Stimulated activated CD4-positive, alpha-beta T cell treated with anti-CD3 and anti-CD28 coated beads, Interleukin-4, amount 100 ng/mL, for 48 hours (primary cell): ENCODE measurements at places on chromosomes 2 and 18.

DNA sequence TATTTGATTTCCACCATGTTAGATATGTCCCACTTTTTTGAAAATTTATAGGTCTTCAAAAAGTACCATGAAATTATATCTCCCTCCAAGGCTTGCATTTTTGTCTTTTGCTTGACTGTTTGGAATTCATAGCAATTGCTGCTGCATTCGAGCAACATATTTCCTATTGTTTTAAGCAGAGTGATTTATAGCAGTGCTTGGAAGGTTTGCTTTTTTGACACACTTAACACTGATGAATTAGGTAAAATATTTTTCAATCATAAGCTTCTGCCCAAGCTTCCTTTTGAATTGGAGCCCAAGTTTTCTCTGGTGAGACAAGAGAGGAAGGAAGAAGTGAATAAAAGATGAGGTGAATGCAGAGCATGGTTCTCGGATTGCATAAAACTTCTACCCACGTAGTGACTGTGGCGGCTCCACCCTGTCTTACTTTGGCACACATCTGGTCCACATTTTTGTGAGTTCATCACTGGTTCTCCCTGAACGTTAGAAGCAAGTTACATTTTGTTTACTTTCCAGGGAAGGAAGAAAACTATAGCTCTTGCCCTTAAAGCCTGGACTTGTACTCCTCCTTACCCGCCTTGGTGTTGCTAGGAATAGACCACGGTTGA lies 667.0 kb downstream of the TSN start:
- DNase-seq, result no peak

- no peak for DNase-seq
Observed at GRCh38 chr2:120246546-120247300, 5.9 kb upstream of the RALB start.

GRCh38 chr2:231452799-231453508 lies 11.3 kb downstream of the NCL start:
- DNase-seq, result no peak

- no peak for DNase-seq
Observed at GRCh38 chr2:190646780-190647522, 1.9 kb upstream of the NAB1 start.

DNA sequence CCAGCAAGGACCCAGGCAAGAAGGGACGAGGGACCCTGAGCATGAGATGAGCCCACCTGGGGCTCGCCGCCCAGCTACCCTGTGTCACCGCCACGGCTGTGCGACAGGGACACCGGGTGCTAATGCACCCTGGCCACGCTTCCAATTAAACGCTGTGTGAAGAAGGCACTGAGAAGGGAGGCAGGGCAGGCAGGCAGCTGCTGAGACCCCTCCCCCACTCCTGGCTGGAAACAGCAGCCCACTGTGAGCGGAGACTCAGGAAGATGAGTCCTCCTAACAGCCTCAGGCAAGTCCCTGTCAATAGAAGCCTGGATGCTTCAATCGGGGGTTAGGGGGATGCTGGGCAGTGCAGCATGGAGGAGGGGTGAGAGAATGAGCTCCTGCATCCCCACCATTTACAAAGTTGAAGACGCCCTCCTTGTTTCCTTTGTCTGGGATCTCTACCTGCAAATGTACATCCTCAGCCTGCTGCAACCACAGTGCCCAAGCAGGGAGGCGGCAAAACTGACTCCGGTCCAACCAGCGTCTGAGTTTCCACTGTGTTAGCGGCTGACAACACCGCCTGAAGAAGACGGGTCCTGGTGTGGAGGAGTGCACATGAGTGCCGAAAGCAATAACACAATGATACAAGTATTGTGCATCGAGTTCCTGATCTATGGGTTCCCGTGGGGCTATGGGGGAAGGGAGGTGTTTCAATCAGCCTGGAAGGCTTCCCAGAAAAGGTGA lies 12.8 kb downstream of the TMEM163 start:
- DNase-seq, result no peak

- no peak for DNase-seq
Observed at GRCh38 chr18:25019086-25019860, 332.7 kb downstream of the ZNF521 start.
